ENCODE measurements at places on chromosomes 7 and 10.

DNA sequence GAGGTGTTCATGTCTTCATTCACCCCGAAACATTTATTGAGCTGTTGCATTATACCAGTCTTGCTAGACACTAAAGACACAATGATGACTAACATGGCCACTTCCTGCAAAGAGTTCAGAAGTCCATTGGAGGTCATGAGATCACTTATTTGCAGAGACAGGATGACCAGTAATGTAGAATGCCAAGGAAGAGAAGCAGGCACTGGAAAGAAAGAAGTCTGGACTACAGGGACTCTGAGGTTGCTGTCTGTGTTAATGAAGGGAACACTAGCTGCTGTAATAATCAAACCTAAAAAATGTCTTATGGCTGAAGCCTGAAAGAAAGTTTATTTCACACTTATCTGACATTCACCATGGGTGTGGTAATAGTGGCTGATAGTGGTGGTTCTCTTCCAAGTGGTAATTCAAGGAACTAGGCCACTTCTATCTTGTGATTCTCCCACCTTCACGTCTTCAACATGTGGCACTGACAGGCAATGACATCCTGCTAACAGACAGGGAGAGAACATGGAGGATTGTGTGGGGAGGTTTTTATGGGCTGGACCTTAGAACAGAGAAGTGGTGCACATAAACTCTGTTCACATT lies 89.2 kb upstream of the MKLN1 start:
- no peak for DNase-seq

DNA sequence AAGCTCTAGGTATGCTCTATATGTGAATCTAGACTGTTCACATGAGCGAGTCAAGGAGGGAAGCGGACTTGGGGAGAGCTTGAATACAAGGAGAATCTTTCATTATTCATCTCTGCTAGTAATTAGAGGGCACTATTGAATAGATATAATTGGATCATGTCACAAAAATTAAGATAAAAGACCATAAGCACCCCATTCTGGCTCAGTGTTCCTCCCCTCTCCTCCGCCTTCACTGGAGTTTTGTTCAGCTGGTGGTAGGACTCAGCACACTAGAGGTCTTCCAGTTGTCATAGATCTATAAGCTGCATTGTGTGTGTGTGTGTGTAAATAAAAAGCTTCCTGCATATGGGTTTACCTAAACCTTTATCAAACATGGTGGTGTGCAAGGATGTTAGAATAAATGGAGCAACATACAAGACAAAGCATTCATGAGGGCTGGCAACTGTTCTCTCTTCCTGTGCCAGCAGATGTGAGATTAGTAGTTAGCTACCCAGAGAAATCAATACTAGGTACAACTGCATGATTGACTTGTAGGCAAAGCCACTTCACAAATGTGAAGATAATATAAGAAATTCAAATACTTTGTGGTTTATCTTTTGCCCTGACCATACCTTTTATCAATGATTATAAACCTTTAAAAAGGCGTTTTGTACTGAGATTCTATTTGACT lies 142.6 kb downstream of the CREB5 start:
- DNase-seq, result no peak

GRCh38 chr10:82934429-82934828 lies 1059.4 kb downstream of the NRG3 start:
- no peak for DNase-seq

- DNase-seq, result no peak
Observed at GRCh38 chr7:95059842-95060313, 152.5 kb downstream of the PPP1R9A start.

- DNase-seq, result no peak
Observed at GRCh38 chr7:151233804-151234203, 1.5 kb downstream of the CHPF2 start.

DNA sequence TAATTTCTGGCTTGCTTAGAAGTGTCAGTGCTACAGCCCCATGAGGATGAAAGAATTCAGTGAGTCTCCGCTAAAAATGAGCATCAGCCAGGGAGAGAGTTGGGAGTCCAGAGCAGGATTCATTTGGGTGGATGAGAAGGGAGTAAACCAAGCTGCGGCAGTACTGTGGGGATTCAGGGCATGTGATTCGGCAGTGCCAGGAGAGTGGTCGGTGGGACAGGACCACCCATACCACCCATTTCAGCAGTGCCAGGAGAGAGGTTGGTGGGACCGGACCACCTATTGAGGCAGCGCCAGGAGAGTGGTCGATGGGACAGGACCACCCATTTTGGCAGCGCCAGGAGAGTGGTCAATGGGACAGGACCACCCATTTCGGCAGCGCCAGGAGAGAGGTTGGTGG lies 144.2 kb downstream of the CELF2 start:
- DNase-seq, result no peak

- peak; percentile 37 for DNase-seq
Observed at GRCh38 chr10:114876602-114877300, 55.2 kb downstream of the FHIP2A start.

GRCh38 chr10:19532411-19532810 lies 283.8 kb upstream of the PLXDC2 start:
- DNase-seq, result no peak
